ENCODE measurements at places on chromosomes 16 and 17.

- DNase-seq, result peak; percentile 82
Measured at GRCh38 chr16:71426069-71426879, 15.6 kb downstream of the TLE7 start.

DNA sequence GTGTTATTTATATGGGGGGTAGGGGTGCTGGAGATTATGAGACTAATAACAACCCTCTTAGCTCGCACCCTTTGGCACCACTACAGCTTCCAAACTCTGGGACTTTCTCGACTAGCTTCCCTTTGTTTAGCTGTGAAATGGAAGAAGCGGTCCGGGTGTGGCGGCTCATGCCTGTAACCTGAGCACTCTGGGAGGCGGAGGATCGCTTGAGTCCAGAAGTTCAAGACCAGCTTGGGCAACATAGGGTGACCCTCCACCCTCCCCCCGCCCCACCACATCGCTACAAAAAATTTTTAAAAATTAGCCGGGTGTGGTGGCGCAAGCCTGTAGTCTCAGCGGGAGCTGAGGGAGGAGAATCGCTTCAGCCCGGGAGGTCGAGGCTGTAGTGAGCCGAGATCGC is 814 bp upstream of the CDH3 start:
- DNase-seq, result no peak

DNA sequence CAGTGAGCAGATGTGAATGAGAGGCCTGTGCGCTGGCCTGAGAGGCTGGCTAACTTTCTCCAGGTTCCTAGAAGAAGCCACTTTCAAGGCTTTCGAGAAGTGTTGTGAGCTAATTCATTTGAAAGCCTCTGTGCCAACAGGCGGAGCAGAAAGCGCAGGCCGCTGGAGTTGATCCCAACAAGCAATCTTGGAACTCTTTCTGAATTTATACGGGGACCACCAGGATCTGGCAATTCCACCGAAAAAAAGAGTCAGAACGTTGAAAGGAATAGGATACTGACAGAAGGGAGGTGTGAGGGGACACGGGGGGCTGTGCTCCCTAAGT is 71.3 kb upstream of the METRNL start:
- DNase-seq, result no peak

DNA sequence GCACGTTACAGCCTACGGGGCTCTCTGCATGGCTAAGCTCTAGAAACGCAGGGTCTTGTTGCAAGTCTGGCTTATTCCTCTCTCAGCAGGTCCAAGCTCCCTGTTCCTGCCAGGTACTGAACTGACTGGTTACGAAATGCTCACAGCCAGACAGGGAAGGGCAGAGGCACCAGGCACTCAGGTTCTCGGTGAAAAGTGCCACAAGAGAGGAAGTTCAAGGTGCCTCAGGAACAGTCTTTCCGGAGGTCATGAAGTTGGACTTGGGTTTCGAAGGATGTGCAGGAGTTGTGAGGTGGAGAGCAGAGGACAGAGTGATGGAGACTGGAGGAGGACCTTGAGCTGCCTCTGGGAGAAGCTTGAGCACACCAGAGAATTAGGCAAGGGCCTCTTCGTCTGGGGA is 124.7 kb upstream of the GSE1 start:
- DNase-seq, result no peak

DNA sequence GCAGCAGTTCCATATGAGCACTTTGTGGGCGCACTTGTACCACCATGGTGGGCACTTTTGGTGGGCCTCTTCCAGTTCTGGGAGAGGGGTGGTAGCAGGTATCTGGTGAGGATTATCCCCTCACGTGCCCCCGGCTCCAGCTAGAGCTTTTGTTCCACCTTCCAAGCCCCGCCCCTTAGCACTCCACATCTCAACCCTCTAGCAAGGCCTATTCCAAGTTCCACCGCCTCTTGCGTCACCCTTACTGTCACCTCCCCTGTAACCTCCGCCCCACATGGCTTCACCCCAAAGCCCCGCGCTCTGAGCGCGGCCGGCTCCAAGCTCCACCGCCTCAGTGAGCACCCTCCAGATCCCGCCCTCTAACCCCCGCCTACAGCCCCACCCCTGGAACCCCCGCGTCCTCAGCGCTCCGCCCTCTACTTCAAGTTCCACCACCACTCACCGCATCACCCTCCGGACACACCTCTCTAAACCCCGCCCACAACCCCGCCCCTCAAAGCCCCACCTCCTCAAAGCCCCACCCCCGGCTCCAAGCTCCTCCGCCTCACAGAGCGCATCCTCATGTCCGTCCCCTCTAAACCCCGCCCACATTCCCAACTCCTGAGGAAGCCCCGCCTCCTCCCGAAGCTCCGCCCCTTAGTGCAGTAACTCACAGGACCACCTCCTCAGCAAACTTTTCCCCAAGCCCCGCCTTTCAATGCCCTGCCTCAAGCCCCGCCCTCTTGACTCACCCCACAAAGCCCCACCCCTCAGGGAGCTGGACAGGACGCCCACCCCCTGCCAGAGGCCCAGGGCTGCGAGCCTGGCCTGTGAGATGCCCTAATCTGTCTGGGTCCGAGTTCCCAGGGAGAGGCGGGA is 11.1 kb downstream of the SCN4A start:
- peak; percentile 84 for DNase-seq
